ENCODE measurements at places on chromosomes 7 and 10.

- DNase-seq, result no peak
These were observed 218.5 kb downstream of the PLXDC2 start for GRCh38 chr10:20034732-20035131.

- no peak for DNase-seq
These were observed 384.5 kb downstream of the KCNMA1 start for GRCh38 chr10:77253147-77253545.

- DNase-seq, result no peak
These were observed 1.0 kb upstream of the CBLL1 start for GRCh38 chr7:107742678-107743566.

- DNase-seq, result no peak
These were observed 757.0 kb upstream of the GALNT17 start for GRCh38 chr7:70374772-70375533.

Data from GM13976 (cell line).